ENCODE measurements at places on chromosomes 7 and 10.

- no peak for DNase-seq
Measured at GRCh38 chr10:107899075-107899474, 734.6 kb upstream of the SORCS1 start.

GRCh38 chr10:58757352-58758065 is 244.8 kb downstream of the BICC1 start:
- no peak for DNase-seq

DNA sequence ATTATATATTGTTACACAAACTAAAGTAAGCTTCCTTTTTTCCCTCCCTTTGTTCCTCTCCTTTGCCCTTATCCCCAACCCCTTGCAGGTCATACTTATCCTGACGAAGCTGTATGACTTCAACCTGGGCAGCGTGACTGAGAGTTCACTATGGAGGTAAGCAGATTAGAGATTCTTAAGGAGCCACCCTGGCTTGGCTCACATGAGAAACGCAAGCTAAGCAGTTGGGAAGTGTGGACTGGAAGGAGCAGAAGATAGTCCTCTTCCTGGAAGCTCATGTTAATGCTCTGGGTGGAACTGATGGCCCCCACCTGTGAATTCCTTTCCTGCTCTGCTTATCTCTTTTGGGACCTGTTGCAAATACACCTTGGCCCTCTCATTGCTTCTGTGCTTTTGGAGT is 201.6 kb downstream of the SORCS3 start:
- no peak for DNase-seq

DNA sequence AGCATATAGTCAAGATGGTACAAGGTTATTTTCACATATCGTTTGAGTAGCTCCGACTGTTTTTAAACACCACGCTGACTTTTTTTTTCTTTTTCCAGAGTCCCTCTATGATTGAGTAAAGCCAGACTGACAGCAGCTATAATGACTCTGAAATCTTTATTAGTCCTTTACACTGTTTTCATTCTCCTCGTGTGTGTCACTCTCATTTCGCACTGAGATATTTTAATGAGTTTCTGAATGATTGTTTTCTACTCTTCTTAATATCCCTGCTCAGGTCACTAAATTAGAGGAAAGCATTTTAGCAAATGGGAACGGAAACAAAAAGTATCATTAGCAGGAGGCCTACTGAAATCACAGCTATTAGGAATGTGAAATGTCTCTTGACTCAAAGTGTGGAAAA is 162.3 kb upstream of the MTPN start:
- DNase-seq: no peak

DNA sequence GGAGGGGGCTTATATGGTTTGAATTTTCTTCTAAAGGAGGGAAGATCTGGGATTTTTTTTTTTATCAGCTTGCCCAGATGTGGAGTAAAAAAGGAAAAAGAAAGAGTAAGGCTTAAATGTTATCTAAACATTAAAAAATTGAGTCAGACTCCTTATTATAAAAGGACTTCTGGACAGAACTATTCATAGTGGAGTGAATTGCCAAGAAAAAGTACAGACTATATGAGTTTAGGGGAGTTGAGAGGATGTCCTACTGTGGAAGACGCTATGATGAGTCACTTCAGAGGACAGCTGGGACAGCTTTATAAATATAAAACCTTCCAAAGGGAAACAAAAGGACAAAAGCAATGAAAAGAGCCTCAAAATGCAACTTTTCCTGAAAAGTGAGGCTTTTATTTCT is 73.0 kb downstream of the TFPI2 start:
- DNase-seq: no peak

DNA sequence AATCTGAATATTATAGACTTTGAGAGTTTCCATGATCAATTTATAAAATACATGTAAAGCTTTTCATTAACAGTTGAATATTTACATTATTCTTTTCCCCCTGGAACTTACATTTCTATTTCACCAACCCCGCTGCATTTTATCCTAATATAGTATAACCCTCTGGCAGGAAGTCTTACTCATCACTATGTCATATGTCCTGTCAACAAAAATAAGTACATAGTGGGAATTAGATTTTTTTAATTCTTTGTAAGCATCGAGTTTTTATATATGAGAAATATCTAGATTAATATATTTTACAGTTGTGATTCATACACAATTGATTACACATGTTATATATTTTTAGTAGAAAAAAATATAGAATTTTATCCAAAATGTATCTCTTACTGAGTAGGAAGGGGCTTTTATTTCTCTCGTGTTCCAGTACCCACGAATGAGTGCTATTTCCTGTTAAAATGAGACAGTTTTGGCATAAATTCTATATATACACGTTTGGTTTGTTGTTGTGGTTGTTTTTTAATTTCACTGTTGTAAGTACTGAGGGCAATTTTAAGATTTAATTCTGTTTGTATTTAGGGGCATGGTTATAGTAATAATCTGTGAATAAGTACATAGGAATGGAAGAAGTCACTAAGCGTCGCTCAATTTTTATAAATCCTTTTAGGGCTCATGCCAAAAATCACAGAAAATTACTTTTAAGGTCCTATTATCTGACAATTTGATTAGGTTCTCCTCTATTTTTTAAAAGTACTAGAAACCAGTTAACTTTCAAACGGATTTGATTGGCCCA is 87.1 kb downstream of the HECW1 start:
- DNase-seq: no peak

- no peak for DNase-seq
Measured at GRCh38 chr7:96710544-96710943, 898 bp upstream of the SEM1 start.

- no peak for DNase-seq
Measured at GRCh38 chr10:88804083-88804812, 1.7 kb downstream of the LIPM start.
